ENCODE measurements at places on chromosomes 6 and 20. TPM values are rescaled to one million over a fixed set of nuclear protein-coding genes. Genes with fewer than 3 reads are reported as not detected.
A peak's percentile ranks its signal among the peaks of the same experiment; 100 is the strongest.

The RGS17 gene
- polyA plus RNA-seq = 0.09 TPM

The TMEM244 gene
- polyA plus RNA-seq = not detected

The SYCP2L gene
- polyA plus RNA-seq = not detected

The HTR1E gene
- polyA plus RNA-seq = not detected

The TMEM170B gene
- polyA plus RNA-seq = 0.23 TPM

The TASP1 gene
- polyA plus RNA-seq = 5.4 TPM

The DXO gene
- polyA plus RNA-seq = 18.2 TPM

The MEI4 gene
- not detected for polyA plus RNA-seq

The KCNK5 gene
- polyA plus RNA-seq = not detected

The OR2B6 gene
- not detected for polyA plus RNA-seq

The CPNE1 gene
- 217 TPM for polyA plus RNA-seq

DNA sequence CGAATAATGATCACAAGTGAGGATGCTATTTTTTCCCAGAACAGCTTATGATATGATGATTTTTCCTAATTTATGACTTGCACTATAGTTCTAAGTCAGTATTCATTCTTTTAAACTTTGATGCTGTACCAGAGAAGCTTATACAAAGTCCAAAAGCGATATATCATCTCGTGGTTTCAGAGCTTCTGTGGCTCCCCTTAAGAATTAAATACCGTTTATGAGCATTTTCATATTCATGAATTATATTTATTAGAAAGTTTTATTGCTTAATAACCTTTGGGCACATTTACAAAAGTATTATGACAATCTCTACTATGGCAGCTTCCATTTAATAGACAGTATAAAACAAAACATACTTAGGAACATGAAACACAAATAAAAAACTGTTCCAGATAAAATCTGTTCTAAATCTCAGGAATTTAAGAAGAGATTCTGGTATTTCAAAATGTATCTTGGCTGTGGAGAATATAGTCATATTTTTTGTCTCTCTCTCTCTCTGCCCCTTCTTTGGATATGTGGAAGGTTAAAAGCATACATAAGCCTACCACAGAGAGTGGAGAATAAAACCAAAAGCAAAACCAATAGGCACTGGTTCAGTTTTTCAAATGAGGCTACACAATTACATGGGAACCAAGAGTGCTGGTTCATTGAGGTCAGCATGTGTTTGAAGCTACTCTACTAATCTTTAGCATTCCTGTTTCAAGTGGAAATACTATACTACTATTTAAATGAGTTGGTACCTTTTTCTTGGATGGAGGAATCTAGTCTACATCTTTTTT is 884.5 kb upstream of the GJE1 start:
- DNase-seq = no peak

GRCh38 chr6:27297857-27298730 is 14.0 kb downstream of the POM121L2 start:
- DNase-seq = no peak

DNA sequence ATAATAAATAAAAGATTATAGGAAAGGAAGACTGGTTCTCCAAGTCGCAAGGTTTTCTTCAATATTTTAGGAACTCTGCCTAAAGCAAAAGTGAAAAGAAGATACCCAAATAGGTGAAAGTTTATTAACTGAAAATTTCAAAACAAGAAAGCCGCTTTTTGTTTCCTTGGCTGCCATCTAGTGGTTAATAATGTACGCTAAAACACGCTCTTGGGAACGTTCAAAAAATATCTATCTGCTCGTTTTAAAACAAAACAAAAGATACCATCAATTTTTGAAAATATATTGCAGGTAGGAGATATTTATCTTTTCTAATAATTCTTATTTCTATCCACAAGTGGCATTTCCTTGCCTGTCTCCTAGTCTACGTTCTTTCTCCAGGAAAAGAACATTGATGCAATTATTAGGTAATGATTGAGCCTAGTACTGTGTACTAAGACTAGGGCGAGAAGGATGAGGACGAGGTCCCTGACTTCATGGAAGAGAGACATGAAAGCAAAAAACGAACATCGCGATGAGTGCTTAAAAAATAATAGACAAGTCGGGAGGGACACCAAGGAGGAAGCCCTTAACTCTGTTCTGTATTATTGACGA is 97.2 kb downstream of the SPTLC3 start:
- DNase-seq = no peak

GRCh38 chr20:33667245-33667675 is 517 bp downstream of the ACTL10 start:
- no peak for DNase-seq

- no peak for DNase-seq
Observed at GRCh38 chr20:34824452-34824805, 1.0 kb downstream of the NCOA6 start.

GRCh38 chr20:61135968-61136367 is 116.1 kb upstream of the CDH4 start:
- no peak for DNase-seq

- DNase-seq = no peak
Observed at GRCh38 chr20:48453477-48454093, 374.2 kb downstream of the PREX1 start.

GRCh38 chr6:25279748-25280343 is 672 bp downstream of the CARMIL1 start:
- no peak for DNase-seq

DNA sequence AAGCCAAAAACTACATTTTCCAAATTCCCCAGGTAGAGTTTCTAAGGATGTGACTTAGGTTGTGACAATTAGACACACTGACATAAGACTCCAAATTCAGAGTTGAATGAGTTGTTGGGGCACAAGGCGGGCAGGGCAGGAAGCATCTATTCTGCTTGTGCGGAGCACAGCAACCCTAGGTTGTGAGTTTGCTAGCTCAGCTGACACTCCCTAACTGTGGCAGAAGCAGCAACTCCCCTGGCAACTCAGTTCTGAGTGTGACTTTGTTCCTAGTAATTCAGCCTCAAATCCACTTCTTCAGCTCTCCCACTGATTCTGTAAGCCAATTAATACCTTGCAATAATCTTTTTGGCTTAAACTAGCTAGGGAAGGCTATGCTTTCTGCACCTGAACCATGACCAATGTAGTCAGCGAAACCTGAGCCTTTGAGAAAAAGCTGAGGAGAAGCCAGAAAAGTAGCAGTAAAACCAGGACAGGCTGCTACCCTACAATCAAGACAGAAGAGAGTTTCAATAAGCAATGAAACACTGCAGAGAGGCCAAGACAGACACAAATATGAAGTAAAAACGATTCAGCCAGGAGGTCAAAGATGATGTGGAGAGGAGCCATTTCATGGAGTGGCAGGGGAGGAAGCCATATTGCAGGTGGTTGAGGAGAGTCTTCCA is 30.0 kb upstream of the PAQR8 start:
- no peak for DNase-seq

GRCh38 chr6:43280234-43280633 is 17.8 kb upstream of the SLC22A7 start:
- no peak for DNase-seq

DNA sequence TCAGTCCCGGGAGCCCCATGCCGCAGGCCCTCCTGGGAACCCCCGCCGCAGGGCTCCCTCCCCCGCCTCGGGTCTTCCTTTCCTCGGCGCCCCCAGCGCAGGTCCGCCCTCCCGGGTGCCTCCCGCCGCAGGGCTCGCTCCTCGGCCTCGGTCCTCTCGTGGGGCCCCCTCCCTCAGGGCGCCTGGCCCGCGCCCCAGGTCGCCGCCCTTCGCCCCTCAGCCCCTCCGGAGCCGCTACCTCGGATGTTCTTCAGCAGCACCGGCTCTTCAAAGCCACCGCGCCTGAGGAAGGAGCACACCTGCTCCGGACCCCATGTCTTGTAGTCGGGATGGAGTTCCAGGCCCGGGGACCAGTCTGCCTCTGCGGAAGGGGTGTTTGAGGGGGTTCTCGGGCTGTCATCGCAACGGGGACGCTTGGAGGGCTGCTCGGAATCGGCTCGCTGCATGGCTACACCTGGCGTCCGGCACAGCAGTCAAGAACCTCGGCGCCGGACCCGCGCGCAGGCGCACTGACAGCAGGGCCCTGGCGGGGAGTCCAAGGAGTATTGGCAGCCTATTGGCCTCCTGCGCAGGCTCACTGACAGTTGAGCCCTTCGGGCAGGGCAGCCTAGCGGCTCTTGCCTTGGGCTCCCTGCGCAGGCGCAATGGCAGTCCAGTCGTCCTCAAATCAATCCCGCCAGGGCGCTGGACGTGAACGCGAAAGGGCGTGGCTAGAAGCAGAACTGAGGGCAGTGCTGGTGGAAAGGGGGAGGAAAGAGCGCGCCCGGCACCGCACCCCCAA is at the start of gene SAMHD1:
Gene SAMHD1, minus strand, starts transcription at position 511 of the 781 bp plus-strand sequence. Its CDS starts 65 bp downstream, at position 446.
- DNase-seq = peak; percentile 93

DNA sequence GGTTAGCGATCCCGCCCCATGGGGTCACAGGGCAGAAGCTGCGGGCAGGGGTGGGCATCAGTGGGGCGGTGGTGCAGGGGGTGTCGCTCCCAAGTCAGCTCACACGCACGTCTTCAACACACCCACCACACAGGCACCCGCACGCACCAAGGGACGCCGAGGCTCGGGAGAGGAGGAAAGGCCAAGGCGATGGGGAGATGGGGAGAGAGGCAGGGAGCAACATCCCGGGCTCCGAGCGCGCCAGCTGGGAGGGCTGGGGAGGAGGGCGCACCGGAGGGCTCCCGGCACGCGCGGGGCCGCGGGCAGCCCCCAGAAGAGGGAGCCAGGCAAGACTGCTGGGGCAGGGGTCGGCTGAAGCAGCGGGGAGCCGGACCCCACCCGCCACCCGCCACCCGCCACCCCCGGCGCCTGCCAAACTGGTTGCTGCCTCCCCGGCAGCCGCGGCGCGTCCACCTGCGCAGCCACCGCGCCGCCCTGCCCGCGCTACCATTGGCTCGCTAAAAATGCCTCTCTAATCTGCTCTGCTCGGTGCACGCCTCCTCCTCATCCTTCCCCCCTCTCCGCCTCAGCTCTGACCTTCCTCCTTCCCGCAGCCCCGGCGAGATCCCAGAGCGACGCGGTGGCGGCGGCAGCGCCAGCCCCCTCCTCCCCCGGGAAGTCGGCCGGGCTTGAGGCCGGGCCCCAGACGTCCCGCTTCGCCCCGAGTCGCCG is at the start of gene PACSIN1:
Gene PACSIN1, plus strand, starts transcription at position 546 of the 711 bp plus-strand sequence. CDS start 60,230 bp downstream, outside the sequence.
- no peak for DNase-seq

DNA sequence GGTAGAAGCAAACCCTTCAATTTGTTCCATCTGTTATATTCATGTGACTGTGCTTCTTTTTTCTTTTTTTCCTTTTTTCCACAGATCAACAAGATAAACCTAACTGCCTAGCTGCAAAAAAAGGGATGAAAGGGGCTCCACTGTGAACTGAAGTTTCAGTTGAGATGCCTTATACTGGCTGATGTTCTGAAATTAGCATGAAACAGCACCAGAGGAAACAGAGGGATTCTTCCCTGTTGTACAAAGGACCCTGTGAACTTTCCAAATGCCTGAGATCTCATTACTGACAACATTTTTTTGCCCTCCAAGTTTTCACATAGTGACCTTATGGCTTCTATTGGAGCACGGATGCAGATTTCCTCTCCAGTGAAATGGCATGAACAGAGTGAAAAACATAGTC is 302.7 kb upstream of the TFAP2D start:
- no peak for DNase-seq

DNA sequence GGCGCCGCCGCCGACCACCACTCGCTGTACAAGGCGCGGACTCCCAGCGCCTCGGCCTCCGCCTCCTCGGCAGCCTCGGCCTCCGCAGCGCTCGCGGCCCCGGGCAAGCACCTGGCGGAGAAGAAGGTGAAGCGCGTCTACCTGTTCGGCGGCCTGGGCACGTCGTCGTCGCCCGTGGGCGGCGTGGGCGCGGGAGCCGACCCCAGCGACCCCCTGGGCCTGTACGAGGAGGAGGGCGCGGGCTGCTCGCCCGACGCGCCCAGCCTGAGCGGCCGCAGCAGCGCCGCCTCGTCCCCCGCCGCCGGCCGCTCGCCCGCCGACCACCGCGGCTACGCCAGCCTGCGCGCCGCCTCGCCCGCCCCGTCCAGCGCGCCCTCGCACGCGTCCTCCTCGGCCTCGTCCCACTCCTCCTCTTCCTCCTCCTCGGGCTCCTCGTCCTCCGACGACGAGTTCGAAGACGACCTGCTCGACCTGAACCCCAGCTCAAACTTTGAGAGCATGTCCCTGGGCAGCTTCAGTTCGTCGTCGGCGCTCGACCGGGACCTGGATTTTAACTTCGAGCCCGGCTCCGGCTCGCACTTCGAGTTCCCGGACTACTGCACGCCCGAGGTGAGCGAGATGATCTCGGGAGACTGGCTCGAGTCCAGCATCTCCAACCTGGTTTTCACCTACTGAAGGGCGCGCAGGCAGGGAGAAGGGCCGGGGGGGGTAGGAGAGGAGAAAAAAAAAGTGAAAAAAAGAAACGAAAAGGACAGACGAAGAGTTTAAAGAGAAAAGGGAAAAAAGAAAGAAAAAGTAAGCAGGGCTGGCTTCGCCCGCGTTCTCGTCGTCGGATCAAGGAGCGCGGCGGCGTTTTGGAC is 2.0 kb downstream of the SOX4 start:
- no peak for DNase-seq

GRCh38 chr6:70131528-70131927 is 171.4 kb downstream of the COL9A1 start:
- DNase-seq = no peak

DNA sequence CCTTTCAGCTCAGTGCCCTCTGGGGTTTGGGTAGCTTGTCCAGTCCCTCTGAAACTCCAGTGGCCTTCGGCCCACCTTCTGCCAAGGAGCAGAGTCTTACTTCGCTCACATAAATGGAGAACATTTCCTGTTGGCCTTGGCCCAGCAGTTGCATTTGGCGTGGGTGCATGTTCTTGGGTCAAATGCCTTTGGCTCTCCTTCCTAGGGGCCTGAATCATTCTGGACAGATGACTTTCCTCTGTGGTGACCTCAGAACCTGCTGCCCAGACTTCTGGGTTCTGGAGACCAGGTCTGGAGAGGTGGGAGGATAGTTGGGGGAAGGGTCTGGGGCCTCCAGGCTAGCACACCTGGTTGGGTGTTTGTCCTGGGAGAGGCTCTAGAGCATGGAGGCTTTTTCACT is 29.3 kb downstream of the BCAS4 start:
- peak; percentile 64 for DNase-seq

DNA sequence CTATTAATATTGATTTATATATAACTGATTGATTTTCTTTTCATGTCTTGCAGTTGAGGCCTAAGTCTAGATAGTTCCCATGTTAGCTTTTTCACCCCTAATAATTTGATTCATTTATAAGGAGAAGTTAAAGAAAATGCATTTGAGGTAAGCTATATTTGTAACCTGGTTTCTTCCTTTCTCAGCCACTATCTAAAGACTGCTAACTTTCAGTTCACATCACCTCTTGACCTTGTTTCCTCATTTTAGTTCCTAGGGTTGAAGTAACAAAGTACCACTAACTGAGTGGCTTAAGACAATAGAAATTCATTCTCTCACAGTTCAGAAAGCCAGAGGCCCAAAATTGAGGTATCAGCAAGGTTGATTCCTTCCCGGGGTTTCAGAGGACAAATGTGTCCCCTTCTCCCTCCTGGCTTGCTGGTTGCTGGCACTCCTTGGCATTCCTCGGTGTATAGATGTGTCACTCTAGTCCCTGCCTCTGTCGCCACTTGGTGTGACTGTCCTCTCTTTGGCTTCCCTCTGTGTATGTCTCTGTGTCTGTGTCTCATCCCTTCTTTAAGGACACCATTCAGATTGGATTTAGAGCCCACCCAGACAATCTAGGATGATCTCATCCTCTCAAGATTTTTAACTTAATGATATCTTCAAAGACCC is 55.9 kb upstream of the C20orf144 start:
- DNase-seq = no peak

All from BJ (cell line).